Lung (tissue), 17 donors: ENCODE measurements at places on chromosomes 6 and 20. TPM values are rescaled to one million over a fixed set of nuclear protein-coding genes. Genes with fewer than 3 reads are reported as not detected.

The PAX1 gene
- not detected for total RNA-seq

The APOBEC2 gene
- 0.51 TPM for total RNA-seq

The CDSN gene
- total RNA-seq: 0.06 TPM

The CTCFL gene
- not detected for total RNA-seq

The RNF182 gene
- 5.0 TPM for total RNA-seq

The DLL1 gene
- 16.9 TPM for total RNA-seq

The SLC2A10 gene
- total RNA-seq: 20.6 TPM

DNA sequence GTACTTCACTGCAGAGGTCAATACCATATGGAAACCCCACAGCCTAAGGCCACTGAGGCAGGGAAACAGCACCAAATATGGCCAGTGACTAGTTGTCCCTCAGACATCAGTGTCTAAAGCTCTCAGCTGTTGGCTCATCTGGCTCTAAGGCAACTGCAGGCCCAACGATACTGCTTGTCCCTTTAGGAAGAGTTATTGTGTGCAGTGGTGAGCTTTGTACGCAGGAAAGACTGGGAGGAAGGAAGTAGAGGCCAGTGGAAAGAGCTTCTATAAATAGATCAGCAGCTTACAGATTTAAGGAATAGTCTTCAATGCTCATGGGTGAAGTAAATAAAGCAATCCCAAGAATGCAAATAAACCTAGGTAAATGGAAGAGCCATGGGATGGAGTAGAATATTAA lies 29.3 kb downstream of the DNAAF9 start:
- DNase-seq: no peak
- H3K36me3 ChIP-seq: peaks cover 20% of the 10 kb centered on the region
- H3K4me1 ChIP-seq: no peaks in the 10 kb centered on the region
- H3K4me3 ChIP-seq: no peak overlapping the region
- H3K27ac ChIP-seq: no peak overlapping the region

DNA sequence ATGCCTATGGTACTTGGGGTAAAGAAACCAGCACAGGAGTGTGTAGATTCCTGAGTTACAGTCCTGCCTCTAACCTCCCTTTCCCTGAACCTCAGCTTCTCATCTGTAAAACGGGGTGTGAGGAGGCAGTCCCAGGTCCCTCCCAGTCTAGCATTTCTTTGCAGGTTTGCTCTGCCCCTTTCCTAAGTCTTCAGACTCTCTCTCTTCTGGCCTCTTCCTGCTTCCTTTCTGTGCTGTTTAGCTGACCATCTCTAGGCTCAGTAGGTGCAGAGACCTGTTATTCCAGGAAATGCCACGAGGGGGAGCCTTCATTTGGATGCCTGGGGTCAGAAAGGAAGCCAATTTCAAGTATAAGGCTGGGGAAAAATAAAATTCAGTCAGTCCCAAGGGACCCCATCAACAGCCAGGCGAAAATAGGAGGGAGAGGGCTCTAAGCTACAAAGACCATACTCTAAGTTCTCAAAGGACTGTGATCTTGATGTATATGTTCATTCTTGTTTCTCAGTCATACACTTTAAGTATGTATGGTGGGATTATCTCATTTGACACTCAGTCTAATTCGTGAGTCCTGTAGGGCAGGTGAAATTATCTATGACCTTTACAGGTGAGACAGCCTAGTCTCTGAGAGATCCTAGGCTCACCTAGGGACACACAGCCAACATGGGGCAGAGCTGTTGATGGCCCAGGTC lies 89.1 kb downstream of the NCR2 start:
- peaks cover 11% of the 10 kb centered on the region for H3K4me1 ChIP-seq
- DNase-seq: peak; percentile 88
- H3K36me3 ChIP-seq: no peaks in the 10 kb centered on the region
- H3K27ac ChIP-seq: no peak overlapping the region

GRCh38 chr6:136306466-136306865 lies 16.8 kb upstream of the BCLAF1 start:
- H3K27ac ChIP-seq: no peak overlapping the region
- no peaks in the 10 kb centered on the region for H3K27me3 ChIP-seq
- no peaks in the 10 kb centered on the region for H3K4me1 ChIP-seq
- H3K36me3 ChIP-seq: no peaks in the 10 kb centered on the region

DNA sequence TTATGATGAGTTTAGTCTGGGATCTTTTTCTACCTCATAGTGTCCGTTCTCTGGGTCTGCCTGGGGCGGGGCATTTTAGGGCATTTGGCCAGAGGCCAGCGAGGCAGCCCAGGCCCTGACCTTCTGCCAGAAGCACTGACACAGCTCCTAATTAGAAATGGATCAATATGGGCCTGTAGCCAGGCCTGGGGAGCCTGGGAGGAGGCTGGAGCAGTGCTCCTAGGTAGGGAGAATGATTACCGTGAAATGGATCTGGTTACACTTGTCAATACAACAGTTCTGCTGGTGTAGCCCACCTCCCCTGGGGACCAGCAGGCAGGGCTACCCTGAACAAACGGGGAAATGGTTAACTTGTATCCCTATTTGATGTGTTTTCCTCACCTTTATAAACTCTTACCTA lies 23.0 kb downstream of the RALY start:
- no peak overlapping the region for H3K4me3 ChIP-seq
- DNase-seq: no peak
- H3K4me1 ChIP-seq: peaks cover 14% of the 10 kb centered on the region
- no peak overlapping the region for H3K27ac ChIP-seq
- no peaks in the 10 kb centered on the region for H3K36me3 ChIP-seq

GRCh38 chr6:62391358-62391757 lies 105.3 kb upstream of the KHDRBS2 start:
- H3K27me3 ChIP-seq: no peaks in the 10 kb centered on the region
- H3K4me1 ChIP-seq: no peaks in the 10 kb centered on the region

DNA sequence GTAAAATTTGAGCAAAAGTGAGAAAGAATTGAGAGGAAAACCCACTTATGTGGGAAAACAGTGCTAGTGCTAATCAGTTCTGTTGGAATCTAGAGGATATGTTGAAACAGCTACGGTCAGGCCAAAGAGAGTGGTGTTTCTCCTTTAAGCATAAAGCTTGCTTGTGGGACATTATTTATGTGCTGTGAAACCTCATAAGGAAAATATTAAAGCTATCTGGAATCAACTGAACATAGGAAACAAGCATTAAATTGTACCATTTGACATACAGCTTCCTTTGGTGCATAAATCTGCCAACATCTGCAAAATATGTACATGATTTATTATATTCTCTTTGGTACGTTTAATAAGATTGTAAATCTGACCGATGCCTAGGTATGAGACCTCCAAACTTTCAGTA lies 182.5 kb upstream of the PDE10A start:
- no peak overlapping the region for H3K4me3 ChIP-seq
- no peak for DNase-seq
- peaks cover 4% of the 10 kb centered on the region for H3K27me3 ChIP-seq
- peaks cover 15% of the 10 kb centered on the region for H3K4me1 ChIP-seq

- H3K27ac ChIP-seq: no peak overlapping the region
- H3K4me1 ChIP-seq: no peaks in the 10 kb centered on the region
- peaks cover 71% of the 10 kb centered on the region for H3K27me3 ChIP-seq
- H3K4me3 ChIP-seq: no peak overlapping the region
- DNase-seq: peak; percentile 79
Observed at GRCh38 chr6:101396548-101397173, 3.2 kb downstream of the GRIK2 start.

DNA sequence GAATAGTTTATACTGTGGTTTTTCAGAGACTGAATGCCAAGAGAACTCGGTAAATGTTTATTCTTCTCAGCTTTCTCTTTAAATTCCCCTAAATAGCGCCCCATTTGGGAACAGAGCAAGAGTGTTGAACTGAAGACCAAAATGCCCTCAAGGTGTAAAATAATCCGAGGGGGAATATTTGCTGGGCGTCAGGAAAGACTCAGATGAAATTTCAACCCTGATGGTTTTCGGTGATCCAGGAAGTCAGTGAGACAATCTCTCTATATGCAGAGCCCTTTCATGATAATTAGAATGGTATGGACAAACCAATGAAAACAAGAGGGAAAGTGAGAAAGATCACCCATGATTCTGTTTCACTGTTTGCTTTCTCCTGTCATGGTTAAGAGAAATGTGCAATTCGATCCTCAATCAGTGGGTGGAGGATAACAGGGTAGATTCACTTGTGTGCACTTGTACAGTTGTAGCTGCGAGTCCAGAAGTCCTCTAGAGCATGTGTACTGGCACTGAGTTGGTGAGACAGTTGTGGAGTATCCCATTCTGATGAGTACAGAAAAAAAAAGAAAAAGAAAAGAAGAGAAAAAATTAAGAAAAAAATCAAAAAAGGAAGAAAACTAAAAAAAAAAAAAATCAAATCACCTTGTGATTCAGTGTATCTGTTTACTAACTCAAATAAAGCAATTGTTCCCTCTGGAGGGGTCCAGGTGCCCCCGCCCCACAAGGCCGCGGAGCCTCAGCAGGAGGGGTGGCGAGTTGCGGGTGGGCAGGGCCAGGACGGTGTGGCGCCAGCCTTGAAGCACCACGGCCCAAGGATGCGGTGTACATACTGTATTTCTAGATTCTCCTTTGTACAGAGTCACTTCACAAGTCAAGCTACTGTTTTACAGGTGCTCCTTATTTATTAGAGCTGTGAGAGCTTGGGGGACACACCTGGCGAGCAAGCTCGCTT lies 164.9 kb downstream of the SCML4 start:
- no peaks in the 10 kb centered on the region for H3K36me3 ChIP-seq
- peak; percentile 63 for DNase-seq
- H3K4me3 ChIP-seq: no peak overlapping the region
- no peaks in the 10 kb centered on the region for H3K4me1 ChIP-seq
- no peak overlapping the region for H3K27ac ChIP-seq

DNA sequence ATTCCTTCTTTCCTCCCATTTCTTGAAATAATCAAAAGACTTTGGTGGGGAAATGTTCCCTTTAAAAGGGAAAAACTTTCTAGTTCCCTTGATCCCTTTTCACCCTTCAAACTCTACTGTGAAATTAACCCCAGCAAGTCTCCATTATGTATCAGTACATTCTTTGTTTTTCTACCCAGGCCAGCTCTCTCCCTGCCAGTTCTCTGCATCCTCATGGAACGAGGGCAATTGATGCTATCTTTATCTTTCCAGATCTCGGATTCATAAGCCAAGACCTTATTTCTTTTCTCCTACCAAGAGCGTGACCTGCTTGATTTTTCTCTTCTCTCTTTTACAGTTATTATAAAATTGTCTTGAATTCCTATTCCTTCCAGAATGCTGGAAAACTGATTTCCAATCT lies 75.8 kb downstream of the ADGRB3 start:
- peaks cover 9% of the 10 kb centered on the region for H3K4me1 ChIP-seq
- H3K4me3 ChIP-seq: no peak overlapping the region
- DNase-seq: no peak

DNA sequence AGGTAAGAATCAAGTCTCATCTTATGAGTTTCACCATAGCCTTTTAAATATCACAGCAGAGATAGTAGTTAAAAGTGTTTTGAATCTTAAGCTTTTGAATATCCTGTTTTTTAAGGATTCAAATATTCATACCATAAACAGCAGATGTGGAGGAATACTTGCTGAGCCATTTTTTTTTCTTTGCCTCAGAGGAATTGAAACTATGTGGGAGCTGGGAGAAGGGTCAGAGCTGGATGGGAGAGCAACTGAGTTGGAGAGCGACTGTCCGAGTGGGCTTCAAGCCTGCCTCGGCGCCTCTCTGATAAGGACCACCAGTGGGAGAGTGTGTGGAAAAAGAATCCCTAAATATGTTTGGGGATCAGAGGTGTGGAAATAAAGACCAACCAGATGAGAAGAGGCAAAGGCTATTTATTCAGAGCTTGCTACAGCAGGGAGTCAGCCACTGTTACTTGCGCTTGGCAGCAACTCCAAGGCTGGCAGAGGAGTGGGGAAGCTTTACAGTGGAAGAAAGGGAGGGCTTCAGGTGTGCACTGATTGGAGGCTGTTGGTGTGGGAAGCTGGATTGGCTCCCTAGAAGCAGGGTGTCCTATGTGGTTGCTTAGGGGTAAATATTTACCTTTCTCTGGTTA lies 34.3 kb upstream of the MCUR1 start:
- no peaks in the 10 kb centered on the region for H3K27me3 ChIP-seq
- no peaks in the 10 kb centered on the region for H3K36me3 ChIP-seq
- H3K27ac ChIP-seq: no peak overlapping the region
- no peaks in the 10 kb centered on the region for H3K4me1 ChIP-seq

DNA sequence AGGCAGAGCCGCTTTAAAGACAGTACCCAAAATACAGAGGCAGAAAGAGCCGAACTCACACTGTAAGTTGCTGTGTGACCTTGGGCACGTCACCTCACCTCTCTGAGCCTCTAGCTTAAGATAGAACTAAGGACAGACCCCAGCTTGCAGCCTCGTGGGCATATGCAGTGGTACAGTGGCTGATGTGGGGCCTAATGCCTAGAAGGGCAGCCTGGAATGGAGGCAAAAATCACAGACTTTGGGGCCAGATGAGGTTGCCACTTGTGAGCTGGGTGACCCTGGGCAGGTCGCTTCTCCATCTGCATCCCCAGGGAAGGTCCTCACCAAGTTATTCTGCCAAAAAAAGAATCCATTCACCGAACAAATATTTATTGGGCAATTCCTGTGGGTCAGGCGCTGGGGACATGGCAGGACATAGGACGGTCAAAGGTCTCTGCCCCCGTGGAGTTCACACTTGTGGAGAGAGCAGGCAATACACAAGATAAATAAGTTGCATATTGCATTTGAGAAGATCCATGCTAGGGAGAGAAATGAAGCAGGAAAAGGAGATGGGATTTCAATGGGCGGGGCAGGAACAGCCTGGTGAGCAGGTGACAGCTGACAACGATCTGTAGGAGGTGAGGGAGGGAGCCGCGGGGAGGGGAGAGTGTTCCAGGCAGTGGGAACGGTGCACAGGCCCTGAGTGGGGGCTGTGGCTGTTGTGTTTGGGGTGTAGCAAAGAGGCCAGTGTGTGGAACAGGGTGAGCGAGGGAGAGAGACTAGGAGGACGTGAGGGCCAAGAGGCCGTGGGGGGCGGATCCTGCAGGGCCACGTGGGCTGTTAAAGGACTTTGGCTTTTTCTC lies 115.2 kb downstream of the CEBPB start:
- H3K4me1 ChIP-seq: peaks cover 52% of the 10 kb centered on the region
- H3K27me3 ChIP-seq: no peaks in the 10 kb centered on the region
- DNase-seq: no peak
- H3K36me3 ChIP-seq: no peaks in the 10 kb centered on the region
- H3K27ac ChIP-seq: peak overlapping the region; percentile 55
